ENCODE measurements at places on chromosomes 7 and 10.

GRCh38 chr7:124765401-124766352 is at the start of gene GPR37:
TSS of gene GPR37 (minus strand) at chr7:124765792. CDS start at chr7:124764976, 816 bp downstream.
- DNase-seq = no peak

DNA sequence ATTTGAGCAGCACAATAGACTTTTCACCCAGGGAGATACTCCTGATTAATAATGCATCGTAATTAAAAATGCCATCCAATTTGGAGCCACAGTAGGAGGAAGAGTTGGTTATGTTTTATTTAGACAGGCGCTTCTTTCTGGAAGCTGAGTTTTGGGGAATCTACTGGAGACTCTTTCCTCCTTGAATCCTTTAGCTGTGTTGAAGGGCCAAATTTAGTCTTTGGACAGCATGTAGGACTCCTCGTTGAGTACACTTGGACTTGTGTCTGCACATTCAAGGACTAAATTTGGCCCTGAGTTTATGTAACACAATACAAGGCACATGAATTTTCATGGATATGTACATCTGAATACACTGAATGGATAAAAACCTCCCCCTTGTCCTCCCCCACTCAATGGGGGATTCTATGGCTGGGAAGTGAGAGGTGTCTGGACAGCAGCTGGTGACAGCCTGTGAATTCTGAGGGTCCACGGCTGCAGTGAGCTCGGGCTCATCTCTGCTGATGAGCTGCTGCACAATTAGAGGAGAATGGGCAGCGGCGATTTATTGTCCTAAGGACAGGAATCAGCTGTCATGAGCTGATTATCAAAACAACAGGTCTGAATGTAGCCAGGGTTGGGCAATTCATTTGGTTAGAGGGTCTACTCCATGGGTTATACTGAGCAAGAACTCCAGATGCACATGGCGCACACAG is 95.2 kb downstream of the PRTFDC1 start:
- no peak for DNase-seq

DNA sequence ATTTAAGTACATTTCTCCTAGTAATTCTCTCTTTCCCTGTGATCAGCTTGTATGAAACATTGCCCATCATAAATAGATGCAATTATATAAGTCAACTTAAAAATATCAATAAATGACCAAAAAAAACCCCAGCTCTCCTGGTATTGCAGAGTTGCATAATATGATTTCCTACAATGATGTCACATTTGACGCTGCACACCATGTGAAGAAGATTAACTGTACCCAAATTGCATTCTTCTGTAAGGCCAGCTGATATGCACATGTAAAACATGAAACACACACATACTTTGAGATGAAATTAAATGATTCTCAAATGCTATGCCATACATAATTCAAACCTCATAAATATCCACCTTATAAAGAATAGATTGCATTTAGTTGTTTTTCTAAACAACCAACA is 115.5 kb downstream of the AGMO start:
- DNase-seq = no peak

GRCh38 chr7:63112764-63113712 is 885.6 kb upstream of the ZNF722 start:
- DNase-seq = no peak

GRCh38 chr7:10315881-10316280 is 657.8 kb upstream of the PHF14 start:
- no peak for DNase-seq

- DNase-seq = no peak
Measured at GRCh38 chr10:72561745-72562166, 64.1 kb downstream of the MICU1 start.

DNA sequence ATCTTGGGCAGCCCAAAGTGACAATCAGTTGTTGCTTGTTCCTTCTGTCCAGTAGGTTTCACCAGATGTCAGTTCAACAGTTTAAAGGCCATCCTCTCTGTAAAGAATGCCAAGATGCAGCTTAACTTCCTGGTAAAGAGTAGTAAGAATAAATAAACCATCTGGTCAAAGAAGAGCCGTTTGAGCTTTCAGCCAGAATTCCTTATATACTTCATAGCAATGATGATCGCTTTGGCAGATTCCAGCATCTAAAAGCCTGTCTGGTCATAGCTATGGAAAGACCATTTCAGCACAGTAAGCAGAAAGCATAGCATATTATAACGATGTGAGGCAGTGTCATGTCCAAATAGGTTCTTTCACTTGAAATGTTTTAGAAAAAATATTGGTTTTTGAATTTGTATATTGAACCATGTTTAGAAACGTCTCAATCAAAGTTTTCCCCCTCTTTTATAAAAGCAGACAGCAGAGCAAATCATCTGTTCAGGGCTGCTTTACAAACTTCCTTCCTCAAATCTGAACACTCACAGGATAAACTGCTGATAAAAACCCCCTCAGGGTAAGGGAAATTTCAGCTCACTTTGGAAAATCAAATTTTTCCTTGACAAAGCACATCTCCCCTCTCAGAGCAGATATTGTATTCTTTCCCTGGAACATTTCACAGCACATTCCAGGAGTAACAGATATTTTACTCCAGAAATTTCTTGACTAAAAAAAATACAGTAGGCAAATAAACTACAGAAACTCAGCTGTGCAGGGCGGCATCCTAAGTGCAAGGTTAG is 184.1 kb downstream of the NOC3L start:
- no peak for DNase-seq

DNA sequence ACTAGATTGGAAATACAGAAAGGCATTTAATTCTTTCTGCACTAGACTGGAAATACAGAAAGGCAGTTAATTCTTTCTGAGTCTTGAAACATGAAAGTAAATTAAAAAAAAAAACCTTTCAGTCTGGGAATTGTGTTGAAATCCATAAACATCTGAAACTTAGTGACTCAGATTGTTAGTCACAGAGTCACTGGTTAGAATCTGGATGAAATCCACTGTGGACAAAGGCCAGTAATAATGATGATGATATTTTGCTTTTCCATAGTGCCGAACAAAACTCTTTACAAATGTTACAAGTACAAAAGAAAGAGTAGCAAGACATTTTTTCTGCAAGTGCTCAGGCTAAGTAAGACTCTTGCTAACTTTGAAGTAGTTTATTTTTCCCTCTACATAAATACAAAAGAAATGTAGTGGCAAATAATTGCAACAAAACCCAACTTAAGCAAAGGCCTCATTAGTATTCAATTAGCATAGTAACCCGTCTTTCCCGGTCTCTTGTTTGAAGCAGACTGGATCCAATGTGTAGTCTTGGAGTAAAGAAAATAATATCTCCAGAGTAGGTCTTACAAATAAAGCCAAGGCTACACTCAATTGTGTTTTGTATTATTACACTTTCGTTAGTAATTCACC is 5.8 kb upstream of the PRTFDC1 start:
- no peak for DNase-seq

DNA sequence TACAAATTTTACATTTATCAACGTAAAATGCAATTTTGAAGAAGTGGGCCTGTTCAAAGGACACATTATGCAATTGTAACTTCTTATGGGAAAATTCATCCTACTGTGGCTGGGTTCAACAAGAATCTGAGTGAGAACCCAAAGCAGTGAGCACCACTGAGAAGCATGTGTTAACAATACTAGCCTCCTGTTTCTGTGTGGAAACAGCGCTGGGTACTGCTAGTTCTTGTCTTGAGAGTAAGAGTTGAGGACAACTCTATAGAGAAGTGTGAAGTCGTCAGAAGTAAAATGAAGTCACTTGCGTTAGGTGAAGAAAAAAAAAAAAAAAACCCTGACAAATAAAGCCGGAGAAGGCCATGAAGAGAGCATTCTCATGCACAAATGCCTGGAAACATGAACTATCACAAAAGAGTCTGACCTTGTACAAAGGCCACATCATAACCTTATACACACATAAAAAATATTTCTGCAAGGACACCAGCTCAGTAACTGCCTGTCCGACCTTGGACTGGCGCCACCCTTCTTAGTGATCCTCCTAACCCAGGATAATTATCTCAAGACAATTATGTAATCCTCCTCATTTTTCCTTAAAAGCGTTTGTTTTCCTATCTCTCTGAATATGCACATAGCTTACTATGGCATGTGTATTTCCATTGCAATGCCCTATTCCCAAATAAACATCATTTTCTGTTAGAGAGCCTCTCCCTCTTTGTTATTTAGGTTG is 554.9 kb downstream of the HTR7 start:
- DNase-seq = no peak

- DNase-seq = no peak
Measured at GRCh38 chr10:13390604-13391522, 42.8 kb upstream of the SEPHS1 start.

- no peak for DNase-seq
Measured at GRCh38 chr7:107405559-107405958, 64.3 kb upstream of the GPR22 start.

DNA sequence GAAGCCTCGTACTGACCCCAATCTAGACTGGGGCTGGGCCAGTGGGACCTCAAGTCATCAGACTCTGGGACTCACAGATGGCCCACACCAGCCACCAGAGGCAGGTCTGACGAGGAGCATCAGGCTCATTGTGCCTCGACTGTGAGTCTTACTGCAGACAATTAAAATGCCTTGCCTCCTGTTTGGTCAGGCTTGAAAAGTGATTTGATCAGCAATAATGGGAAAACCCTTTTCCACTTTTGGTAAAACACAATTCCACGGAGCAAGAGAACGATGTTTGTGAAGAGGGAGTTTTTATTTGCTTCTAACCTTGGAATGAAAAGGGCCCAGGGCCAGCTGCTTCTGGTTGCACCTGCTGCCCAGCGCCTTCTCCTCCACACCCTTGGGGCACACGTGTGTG is 43.9 kb downstream of the C10orf143 start:
- DNase-seq = no peak

DNA sequence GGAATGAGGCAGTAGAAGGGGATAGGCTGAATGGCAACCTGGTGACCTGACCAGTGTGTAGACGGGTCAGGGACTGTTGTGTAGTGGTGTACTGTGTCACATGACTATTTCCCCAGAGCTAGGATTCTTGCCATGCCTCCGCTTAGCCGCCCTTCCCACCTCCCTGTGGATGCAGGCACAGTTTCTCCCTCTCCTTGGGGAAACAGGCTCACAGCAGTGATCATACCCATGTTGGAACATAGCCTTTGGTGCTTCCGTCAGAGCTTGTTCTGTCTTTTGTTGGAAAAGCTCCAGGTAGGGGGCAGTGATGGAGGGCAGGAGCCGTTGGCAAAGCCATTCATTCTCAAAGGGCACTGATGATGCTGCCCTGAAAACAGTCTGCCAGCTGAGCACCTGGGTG is 44.3 kb downstream of the OGDH start:
- no peak for DNase-seq

DNA sequence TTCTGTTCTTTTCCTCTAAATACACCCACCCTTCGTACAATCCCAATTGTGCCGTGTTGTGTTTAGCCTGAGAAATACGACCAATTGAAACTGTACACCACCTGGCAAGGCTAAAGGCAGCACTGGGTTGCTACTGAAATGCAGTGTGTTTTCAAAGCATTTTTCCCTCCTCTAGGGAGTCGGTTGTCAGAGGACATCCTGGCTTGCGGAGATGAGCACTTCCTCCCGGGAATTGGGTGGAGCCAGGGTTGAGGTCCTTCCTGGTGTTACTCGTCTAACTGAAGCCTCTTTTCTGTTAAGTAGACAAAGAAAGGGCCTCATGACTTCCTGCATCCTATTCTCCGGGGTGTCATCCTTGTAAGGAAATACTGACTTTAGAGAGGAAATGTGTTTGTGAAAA is 133.5 kb downstream of the MTPAP start:
- DNase-seq = no peak

DNA sequence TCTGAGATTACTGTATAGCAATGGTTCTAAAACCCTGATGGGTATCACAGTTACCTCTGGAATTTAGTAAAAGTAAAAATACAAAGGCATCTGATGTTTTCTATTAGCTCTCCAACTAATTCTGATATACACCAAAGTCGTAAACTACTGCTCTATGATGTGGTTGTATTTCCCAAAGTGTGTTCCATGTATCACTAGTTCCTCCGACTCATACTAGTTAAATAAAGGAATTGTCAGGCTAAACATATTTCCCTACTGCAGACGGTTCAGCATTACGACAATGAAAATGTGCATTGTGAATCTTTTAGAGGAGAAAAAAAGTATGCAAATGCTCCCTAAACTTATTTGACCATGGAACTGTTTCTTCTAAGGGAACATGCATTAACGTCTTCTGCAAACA is 38.9 kb downstream of the ZNF365 start:
- DNase-seq = no peak

GRCh38 chr10:77906951-77907421 is 19.6 kb downstream of the DLG5 start:
- DNase-seq = no peak

DNA sequence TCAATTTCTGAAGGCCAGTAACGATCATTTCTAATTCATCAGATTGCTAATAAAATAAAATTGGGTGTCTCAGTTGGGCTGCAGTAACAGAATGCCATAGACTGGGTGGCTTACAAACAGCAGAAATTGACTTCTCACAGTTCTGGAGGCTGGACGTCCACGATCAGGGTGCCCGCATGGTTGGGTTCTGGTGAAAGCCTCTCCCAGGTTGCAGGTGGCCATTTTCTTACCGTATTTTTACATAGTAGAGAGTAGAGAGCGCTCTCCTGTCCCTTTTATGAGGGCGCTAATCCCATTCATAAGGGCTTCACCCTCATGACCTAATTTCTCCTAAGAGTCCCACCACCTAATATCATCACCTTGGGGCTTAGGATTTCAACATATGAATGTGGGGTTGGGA is 106.0 kb downstream of the SPAG6 start:
- DNase-seq = no peak

DNA sequence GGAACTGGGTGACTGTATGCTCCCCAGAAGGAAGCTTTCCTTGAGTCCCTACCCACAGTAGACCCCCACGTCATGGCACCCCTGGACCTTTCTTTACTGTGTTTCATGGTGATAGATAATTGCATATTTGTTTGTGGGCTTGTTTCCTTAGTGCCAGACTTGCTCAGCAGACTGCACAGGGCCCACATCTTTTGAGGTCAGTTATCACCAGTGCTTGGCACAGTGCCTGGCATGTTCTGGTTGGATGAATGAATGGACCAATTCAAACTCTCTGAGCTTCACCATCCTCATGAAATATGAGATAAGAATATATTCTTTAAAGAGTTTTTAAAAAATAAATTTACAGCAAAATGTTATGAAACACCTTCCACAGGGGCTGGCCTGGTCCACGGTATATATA is 78.4 kb upstream of the EMX2 start:
- no peak for DNase-seq

GRCh38 chr10:119500821-119501220 is 41.7 kb downstream of the RGS10 start:
- no peak for DNase-seq

DNA sequence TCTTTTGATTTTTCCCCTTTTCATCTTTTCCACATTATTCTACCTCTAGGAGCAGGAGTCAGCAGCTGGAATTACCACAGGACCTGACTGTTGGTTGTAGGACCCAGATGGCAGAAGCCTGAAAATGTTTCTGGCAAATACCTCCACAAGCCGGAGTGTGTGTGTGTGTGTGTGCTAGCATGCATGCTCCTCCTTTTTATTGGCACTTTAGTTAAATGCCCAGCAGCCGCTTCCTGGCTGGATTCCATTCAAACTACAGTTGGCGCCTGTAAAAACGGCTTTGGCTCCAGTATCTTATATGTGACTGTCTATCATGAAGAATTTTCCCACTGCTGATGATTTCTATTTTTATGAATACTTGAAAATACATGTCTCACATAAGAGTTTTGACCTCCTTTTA is 319.7 kb upstream of the SP4 start:
- DNase-seq = no peak

GRCh38 chr10:43045631-43046287 is 31.1 kb upstream of the RET start:
- no peak for DNase-seq

GRCh38 chr10:35895331-35895730 is 253.2 kb upstream of the FZD8 start:
- no peak for DNase-seq

- DNase-seq = no peak
Measured at GRCh38 chr10:129792141-129792540, 171.9 kb downstream of the EBF3 start.

- no peak for DNase-seq
Measured at GRCh38 chr7:111180338-111180737, 89.4 kb downstream of the LRRN3 start.

Data from CD4-positive, alpha-beta T cell treated with Interleukin-4 for 4 hours (primary cell).